ENCODE measurements at places on chromosomes 4 and X.

- no peak for DNase-seq
Observed at GRCh38 chr4:16843831-16844508, 54.5 kb downstream of the LDB2 start.

DNA sequence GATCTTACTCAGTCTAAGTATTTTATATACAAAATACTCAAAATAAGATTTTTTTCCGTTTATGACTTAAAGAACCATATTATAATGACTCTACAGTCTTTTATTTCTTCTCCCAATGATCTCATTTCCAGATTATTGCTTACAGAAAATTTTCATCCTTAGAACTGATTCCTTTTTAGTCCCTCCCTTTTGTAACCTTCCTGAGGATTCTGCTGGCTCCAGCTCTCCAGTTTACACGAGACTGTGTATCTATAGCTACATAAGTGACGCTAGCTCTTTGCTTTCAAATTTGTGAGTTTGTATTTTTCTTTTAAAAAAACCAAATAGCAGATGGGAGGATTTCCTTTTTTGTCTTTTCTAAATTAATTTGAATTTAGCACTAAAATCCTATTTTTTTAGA, 24.0 kb downstream of the FHDC1 start:
- DNase-seq = no peak

- DNase-seq = no peak
Observed at GRCh38 chrX:111040377-111041017, 55.5 kb upstream of the PAK3 start.

- no peak for DNase-seq
Observed at GRCh38 chr4:183445097-183445428, 627 bp downstream of the CDKN2AIP start.

DNA sequence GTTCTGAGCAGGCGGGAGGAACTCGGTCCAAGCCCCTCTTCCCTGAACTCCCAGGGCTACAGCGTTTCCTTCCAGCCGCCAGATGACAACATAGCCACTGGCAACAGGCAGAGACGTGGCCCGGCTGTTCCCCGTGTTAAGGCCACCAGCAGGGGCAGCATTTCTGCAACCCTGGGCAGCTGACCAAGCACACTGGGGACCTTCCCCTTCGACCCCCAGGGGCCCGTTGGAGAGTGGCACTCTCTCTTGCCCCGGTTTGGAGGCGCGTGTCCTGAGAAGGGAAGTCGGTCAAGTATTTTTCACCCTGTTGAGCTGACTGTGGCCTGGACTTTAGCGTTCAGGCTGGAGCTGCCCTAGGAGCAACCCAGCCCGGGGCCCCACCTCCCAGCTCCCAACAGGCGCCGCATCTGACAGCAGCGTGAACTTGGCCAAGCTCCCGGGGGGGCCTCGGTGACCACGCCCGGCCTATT, 37.6 kb downstream of the ZBTB49 start:
- no peak for DNase-seq

- no peak for DNase-seq
Observed at GRCh38 chrX:68944211-68944610, 115.4 kb downstream of the EFNB1 start.

DNA sequence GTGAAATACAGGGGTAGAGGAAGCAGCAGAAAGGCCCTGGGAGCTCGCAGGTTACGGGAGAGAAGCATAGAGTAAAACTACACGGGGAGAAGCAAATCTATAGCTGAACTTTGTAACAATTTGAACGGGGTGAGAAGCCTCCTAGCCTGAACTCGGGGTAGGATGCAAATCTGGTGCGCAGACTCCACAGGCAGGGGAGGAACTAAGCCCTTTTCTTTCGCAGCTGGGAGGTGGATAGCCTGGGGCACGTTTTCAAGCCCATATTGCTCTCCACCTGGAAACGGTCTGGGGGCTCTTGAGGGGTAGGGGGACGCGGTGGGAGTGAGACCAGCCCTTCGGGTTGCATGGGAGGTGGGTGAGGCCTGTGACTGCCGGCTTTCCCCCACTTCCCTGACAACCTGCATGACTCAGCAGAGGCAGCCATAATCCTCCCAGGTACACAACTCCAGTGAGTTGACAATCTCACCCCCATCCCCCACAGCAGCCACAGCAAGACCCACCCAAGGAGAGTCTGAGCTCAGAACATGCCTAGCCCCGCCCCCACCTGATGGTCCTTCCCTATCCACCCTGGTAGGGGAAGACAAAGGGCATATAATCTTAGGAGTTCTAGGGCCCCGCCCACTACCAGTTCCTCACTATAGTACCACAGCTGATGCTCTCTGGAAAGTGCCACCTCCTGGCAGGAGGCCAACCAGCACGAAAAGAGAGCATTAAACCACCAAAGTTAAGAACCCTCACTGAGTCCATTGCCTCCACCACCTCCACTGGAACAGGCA, 29.9 kb downstream of the SOWAHB start:
- no peak for DNase-seq

DNA sequence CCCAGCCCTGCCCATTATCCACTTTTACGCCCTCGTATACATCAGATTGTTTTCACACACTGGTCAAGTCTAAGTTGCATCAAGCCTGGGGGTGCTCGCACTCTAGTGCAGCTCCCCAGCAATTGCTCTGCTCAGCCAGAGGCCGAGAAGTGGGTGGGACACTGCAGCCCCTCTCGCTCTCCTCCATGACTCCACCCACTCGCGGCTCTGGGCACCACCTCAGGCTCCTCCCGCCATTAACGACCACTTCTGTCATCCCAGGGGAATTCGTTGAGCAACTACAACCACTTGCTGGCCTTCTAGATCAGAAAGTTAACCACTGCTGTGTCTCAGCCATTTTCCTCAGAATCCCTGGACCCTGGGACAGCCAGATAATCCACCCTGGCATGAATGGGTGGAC, 53.6 kb downstream of the ETNPPL start:
- DNase-seq = no peak

- no peak for DNase-seq
Observed at GRCh38 chrX:133937022-133937421, 48.4 kb downstream of the GPC3 start.

DNA sequence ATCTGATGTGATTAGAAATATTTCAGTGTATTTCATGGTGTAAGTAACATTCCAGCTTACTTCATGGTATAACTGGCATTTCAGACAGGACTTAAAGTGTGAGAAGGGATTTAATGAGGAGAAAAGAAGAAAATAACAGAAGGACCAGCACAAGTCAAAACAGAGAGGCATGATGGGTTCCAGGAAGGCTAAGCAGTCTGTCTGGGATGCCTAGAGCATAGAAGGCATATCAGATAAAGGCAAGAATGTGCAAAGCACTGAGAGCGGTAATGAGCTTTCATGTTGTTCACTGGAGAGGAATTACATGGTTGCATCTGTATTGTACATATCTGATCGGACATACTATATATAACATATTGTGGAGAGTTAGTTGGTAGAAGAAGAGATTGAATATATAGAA, 54.2 kb downstream of the GRID2 start:
- no peak for DNase-seq

DNA sequence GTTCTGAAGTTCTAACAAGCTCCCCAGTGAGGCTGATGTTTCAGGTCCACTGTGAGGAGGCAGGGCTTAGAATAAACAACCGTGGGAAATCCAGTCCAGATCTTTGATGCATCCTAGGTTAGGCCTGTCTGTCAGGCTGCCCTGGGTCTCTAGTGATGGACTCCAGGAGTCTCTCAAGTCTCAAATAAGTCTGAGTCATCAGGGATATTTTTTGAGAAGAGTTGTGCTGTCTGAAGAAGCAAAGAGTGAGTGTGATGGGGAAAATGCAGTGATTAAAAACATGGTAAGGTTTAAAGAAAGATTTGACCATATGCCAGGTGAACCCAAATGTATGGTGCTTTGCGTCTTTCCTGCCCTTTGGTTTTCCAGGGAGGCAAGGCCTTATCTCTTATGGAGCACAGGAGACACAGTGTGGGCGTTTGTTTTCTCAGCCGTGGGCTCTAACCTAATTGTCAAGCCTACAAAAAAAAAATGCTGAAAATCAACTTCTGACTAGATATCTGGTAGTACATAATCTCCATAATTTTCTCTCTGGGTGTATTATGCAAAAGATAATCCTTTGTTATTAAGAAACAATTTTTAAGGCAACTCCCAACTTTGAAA, 100.7 kb downstream of the PTTG2 start:
- no peak for DNase-seq

DNA sequence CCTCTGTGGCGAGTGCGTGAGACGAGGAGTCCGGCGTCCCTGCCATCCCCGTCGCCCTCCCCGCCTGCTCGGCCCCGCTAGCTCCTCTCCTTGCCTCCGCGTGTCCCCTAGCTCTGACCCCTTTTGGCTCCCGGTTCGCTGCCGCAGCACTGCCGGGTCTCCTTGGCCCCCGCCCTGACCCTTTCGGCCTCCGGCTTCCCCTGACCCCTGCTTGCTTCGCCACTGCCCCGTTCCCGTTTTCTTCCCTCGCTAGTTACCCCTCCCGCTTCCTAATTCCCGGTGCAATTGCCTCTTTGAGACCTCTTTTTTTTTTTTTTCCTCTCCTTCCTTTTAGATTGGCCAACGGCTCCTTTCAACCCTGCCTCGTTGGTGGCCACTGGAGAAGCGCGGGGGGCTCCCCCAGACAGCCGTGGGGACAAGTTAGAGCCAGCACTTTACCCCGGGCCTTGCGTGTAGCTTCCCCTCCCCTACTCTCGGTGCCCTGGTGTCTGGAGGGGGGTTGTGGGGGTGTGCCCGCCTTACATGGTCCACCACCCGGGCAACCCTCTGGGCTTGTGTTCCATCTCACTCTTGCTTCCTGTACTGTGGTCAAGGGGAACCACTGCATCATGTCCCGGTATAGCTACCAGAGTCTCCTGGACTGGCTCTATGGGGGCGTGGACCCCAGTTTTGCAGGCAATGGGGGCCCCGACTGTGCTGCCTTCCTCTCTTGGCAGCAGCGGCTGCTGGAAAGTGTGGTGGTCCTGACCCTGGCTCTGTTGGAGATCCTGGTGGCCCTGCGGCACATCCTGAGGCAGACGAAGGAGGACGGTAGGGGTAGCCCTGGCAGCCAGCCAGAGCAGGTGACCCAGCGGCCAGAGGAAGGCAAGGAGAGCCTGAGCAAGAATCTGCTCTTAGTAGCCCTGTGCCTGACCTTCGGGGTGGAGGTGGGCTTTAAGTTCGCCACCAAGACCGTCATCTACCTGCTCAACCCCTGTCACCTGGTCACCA, 548 bp downstream of the TMEM164 start:
- no peak for DNase-seq

DNA sequence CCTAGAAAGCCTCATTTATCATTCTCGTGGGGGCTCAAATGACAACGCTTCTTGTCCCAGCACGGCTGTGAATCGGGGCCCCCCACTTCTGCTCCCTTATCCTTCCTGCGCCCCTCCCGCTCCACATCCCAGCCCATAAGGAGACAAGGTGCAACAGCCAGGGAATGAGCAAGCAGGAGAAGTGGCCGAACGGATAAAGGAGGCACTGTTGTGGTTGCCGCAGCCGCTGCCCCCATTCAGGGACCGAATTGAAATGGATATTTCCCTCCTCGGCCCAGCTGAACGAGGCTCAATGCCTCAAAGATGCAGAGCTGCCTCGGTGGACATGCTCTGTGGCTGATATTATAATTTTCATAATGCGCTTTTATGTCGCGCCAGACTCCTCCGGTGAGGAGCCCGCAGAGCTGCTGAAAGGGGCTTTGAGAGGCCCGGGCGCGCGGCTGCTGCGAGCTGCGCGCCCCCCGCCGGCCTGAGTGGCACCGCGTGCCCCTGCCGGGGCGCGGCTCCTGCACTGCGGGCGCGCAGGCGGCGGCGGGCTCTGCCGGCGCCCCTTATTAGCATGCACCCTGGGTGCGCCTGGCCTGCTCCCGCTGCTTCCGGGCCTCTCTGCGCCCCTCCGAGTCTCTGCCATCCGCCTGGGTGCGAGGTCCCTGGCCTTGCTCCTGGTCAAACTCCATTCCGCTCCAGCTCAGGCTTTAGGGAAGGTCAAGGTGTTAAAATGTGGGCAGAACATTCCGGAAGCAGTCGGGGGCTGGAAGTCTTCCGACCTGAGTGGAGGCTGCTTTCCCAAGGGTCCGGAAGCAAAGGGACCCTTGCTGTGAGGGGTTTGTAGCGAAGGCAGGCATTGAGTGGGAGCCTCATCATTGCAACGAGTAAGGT, 68.2 kb upstream of the TMEM33 start:
- DNase-seq = no peak

DNA sequence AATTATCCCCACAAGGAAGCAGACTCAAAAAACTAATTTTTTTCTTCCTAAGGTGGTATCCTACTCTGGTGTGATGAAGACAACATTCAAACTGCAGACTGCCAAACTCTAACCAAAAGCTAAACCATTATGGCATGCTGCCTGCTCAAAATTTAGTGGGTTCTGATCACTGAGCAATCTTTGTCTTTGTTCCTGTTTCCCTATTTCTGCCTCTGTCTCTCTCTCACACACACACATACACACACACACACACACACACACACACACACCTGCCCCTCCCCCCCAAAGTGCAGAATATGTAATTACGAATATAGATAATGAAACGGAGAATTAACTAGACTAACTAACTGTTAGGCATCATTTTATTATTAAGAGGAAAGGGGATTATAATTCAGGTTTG, 1278.6 kb downstream of the PCDH7 start:
- DNase-seq = no peak

- DNase-seq = no peak
Observed at GRCh38 chr4:5808081-5808741, 84.7 kb downstream of the CRMP1 start.

DNA sequence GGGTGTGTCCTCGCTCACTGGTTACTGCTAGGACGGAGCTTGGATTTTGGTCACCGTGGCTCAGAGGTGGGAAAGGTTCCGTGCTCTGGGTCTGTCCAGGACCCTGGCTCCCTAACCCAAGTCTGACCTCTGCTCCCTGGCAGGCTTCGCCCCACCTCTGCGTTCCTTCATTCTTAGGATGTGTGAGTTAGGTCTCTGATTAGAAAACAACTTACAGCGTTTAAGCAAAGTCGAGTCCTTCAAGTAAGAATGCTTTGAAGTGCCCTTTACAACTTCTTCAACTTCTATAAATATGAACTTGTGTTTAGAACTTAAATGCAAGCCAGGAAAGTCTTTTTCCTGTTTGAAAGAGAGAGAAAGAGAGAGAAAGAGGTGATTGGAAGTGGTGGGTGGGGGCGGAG, 891 bp downstream of the TLR2 start:
- no peak for DNase-seq

- DNase-seq = peak; percentile 55
Observed at GRCh38 chr4:87353592-87353991, 30.9 kb upstream of the HSD17B13 start.

DNA sequence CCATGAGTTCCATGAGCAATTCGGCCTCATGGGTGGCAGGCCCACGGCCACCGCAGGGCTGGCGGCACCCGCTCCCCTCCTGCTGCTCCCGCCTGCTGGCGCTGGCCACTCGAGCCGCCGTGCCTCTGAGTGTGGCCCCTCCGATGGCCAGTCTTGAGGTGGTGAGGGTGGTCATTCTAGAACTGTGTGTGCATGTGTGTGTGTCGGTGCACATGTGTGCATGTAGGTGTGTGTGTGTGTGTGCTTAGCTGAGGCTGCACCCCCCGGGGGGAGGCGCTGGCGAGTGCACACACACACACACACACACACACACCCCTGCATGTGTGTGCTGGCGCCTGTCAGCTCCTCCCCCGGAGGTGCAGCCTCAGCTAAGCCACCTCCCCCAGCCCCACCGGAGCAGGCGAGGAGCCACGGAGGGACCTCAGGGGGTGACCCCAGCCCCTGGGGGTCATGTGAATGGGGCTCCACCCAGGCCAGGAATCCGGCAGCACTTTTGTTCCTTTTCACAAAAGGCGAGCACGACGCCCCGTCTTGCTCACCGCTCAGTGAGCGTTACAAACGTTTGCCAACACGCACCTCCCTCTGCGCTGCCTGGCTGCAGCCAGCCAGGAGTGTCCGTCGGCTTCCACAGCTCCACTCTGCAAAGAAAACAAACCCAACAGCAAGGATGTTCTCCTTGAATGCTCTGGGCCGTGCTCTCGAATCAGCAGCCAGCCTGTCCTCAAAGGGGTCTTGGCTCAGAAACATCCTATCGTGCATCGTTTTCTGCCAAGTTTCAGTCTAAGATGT, 29.9 kb downstream of the FGFRL1 start:
- no peak for DNase-seq

Data from activated CD4-positive, alpha-beta T cell treated with anti-CD3 and anti-CD28 coated beads for 4 hours (primary cell).